ENCODE measurements at places on chromosomes 4 and X.

DNA sequence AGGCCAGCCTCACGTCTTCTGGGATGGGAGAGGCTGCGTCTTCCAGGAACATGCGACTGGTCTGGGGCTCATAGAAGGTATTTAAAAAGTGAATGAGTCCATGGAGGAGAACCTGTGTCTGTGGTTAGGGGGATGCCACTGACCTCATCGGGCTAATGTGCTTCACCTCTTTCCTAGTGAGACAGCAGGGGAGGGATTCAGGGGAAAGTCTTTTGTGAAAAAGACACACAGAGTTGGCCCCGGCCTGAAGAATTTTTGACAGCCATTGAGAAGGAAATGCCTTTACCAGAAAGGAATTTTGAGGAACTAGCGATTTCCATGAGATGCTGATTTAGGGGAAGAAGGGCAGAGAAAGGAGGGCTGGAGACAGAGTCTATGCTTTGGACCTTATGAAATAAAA lies 11.0 kb upstream of the C4orf50 start:
- no peak for DNase-seq

GRCh38 chr4:2697995-2698414 lies 58.1 kb downstream of the TNIP2 start:
- no peak for DNase-seq

DNA sequence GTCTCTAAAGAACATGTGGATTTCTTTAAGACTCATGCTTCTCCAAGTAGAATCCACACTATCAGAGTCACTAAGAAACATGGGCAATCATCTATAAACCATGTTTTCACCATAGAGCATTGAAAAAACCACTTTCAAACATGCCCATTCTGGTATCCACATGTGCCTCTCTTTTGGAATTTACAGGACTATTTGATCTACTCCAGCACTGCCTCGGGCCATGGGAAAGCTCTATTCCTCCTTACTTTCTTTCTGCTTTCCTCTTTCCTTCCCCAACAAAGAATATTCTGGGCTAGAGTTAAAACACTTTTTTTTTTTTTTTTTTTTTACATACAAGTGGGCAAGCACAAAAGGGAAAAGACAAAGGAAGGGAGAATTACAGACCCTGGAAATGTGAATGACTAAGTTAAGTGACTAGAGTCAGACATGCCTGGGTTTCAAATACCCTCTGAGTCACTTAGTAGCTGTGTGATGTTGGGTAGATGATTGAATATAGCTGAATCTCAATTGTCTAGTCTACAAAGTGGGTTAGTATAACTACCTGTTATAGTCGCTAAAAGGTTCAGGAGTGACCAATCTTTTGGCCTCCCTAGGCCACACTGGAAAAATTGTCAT lies 847.7 kb upstream of the INTU start:
- DNase-seq = no peak

DNA sequence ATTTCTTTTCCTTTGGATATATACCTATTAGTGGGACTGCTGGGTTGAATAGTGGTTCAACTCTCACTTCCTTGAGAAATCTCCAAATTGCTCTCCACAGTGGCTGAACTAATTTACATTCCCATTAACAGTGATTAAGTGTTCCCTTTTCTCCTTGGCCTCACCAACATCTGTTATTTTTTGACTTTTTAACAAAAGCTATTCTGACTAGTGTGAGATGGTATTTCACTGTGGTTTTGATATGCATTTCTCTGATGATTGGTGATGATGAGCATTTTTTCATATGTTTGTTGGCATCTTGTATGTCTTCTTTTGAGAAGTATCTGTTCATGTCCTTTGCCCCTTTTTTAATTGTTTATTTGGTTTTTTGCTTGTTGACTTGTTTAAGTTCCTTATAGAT lies 413.0 kb downstream of the MAPK10 start:
- no peak for DNase-seq

GRCh38 chr4:40256329-40256728 lies 59.5 kb downstream of the RHOH start:
- no peak for DNase-seq

DNA sequence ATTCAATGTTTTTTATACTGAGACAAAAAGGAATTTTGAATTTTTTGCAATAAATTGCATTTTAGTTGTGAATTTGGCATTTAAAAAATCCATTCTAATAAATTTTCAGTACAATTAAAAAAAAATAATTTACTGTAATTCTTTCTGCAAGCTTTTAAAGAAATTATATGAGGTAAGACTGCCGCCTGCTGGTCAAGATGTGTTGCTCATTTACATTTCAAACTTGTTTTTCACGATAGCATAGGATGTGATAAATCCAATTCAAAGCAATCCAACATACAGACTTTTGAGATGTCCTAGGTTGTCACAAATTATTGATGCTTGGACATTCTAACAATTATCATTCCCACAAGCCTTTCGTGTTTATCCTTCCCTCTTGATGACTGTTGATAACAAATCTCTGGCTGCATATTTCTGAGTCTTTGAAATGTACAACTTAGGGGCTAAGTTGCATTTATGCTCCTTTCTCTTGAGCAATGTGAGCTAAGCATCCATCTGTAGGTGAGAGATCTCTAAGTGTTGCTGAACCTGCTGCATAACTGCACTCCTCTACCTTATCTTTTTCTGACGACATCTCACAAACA lies 21.7 kb upstream of the MFAP3L start:
- DNase-seq = no peak

DNA sequence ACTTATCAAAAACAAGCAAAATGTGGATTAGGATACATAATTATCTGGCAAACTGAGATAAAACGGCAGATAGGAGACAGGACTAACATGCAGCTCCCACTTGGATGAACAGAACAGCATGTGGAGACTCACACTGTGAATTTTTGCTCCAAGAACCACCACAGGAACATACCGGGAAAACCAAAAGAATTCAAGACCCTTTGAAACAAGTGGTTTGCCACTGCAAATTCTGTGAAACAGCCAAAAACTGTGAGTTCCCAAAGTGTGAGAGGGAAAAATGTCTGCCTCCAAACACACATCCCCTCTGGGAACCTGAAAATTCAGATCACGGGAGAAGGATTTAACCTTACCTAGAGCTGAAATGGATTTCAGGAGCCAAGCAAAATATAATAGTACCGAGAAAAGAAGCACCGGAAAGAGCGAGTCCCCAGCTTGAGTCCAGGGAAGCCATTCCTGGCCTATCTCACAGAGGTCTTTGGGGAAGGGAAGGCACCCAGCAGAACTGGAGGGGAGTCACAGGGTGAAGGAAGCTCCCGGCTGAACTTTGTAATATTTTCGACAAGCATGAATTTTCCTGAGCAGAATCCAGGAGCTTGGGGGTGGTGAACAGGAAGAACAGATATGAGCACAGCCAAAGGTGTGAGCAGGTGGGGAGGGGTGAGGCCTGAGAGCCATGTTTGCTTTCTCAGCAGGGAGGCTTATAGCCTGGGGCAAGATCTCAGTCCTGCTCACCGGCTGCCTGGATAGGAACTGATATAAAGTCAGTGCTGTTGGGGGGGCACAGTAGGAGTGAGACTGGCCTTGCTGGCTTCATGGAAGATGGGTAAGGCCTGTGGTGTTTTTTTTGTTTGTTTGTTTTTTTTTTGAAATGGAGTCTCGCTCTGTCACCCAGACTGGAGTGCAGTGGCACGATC lies 23.9 kb downstream of the MANBA start:
- DNase-seq = no peak

DNA sequence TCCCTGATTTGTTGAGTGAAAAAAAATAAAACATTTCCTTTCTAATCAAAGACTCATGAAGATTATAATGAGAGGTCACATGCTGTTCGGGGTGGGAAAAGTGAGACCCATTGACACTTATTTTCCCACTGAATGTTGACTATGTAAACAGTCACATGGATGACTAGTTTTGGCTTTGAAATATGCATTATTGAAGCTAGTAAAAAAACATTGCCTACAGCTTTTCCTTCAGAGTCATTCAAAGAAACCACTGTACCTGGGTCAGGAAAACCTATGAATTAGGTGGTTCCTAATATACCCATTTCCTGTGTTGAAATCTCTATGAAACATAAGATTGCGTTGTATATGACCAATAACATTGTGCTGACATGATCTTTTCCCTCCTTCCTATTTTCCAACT lies 251.2 kb downstream of the CFAP299 start:
- no peak for DNase-seq

GRCh38 chr4:151690164-151690870 lies 70.5 kb downstream of the GATB start:
- DNase-seq = no peak

DNA sequence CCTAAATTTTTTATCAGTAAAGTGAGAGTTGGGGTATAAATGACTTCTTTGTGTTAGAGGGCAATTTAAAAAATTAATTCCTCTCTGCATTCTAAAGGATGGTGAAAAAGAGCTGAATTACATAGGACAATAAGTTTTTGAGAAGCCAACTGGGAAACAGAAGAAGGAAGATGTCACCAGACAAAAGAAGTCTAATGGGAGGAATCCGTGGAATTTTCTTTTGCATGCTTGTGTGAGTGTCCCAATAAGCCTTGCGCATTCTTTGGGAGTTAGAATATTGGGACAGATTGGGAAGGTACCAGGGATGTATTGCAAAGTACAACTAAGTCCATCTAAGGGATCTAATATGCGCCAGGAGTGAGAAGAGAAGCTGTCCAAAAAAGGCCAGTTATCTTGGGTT lies 35.1 kb upstream of the NR3C2 start:
- no peak for DNase-seq

DNA sequence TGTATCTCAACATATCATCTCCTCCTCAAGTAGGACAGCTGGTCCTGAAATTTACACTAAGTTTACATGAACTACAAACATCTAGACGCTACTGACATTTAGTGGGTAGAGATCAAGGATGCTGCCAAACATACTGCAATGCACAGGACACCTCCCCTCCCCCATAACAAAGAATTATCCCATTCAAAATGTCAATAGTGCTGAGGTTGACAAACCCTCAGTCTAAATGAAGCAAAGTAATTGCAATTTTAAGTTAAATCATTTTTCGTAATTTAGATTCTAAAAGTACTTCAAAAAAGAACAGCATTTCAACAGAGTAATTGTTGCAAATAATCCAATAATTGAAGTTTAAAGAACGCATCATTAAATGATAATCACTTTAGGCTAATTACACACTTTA lies 1.2 kb downstream of the PRMT9 start:
- no peak for DNase-seq

GRCh38 chrX:352582-353314 lies 34.0 kb downstream of the PPP2R3B start:
- DNase-seq = no peak

GRCh38 chr4:41714364-41715000 lies 34.0 kb downstream of the PHOX2B start:
- DNase-seq = peak; percentile 75

DNA sequence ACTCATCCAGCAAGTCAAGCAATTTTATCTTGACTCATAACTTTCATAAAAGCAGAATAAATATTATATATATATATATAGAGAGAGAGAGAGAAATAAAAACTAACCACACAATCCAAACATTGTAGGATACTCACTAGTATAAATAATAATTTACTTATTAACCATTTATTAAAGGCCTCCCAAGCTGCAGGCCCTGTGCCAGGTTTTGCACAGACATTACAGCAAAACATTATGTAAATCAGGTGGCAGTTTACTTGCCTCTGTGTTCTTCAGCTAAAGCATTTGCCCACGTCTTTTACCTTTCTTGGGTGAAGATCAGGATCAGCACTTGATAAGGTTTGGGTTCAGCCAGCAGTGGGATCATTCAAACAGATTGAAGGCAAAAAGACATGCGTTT lies 75.6 kb downstream of the CLDN22 start:
- no peak for DNase-seq

GRCh38 chr4:119897260-119897659 lies 169.4 kb downstream of the MAD2L1 start:
- DNase-seq = no peak

GRCh38 chr4:165517216-165517615 lies 138.4 kb downstream of the CPE start:
- DNase-seq = no peak

- DNase-seq = no peak
Observed at GRCh38 chrX:48996969-48997368, 5.1 kb downstream of the GRIPAP1 start.

DNA sequence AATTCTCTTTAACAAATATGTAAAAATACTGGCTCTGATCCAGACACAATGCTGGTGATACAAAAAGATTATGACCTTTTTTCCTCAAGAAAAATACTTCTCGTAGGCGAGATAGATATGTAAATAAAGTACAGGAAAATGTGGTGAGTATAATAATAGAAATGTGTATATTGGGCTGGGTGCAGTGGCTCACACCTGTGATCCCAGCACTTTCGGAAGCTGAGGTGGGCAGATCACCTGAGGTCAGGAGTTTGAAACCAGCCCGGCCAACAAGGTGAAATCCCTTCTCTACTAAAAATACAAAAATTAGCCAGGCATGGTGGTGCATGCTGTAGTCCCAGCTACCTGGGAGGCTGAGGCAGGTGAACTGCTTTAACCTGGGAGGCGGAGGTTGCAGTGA lies 55.0 kb downstream of the MRPL1 start:
- DNase-seq = no peak

GRCh38 chr4:113627321-113627720 lies 134.2 kb downstream of the CAMK2D start:
- no peak for DNase-seq

GRCh38 chr4:122861172-122861943 lies 34.7 kb downstream of the FGF2 start:
- no peak for DNase-seq

Measured in NCI-H187 (cell line).